Spleen (tissue), 13 donors: ENCODE measurements at places on chromosomes 1 and 21. TPM values are rescaled to one million over a fixed set of nuclear protein-coding genes. Genes with fewer than 3 reads are reported as not detected.

The C1orf56 gene
- total RNA-seq, result 5.5 TPM

The GFI1 gene
- total RNA-seq, result 17.2 TPM

DNA sequence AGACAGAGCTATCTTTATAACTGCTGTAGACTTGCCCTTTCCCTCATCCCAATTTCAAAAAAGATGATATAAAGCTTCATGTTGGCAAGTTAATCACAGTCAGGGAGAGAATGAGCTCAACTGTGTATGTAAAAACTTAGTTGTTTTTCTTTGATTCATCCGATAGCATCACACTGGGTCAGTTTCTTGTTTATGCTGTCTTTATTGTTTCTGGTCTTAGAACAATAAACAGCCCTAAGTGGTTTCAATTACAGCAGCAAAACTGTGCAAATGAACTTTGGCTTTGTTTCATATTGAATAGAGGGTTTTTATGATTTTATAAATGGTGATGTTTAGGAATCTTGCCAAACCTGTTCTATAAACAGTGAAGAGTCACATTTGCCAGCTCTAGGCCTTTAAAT is 423.8 kb upstream of the CXADR start:
- no peak for DNase-seq

- no peak for DNase-seq
These were observed 12.8 kb downstream of the MED18 start for GRCh38 chr1:28341591-28341990.

DNA sequence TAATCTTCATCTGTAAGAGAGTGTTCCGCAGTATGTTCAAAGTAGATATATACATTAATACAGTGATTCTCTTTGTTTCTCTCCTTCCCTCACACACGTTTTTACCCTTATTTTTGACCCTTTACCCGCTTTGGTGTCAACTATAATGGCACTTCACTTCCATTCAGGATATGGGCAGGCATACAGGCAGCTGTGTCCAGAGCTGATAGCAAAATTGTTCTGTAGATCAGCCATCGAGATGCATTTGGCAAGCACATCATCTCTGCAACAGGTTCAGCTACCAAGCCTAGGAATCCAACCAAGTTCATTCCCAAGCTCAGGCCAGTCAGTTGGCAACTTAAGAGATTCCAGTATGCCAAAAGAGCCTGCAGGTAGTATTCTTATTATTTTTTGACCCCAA is 74.8 kb downstream of the FNBP1L start:
- no peak for DNase-seq

DNA sequence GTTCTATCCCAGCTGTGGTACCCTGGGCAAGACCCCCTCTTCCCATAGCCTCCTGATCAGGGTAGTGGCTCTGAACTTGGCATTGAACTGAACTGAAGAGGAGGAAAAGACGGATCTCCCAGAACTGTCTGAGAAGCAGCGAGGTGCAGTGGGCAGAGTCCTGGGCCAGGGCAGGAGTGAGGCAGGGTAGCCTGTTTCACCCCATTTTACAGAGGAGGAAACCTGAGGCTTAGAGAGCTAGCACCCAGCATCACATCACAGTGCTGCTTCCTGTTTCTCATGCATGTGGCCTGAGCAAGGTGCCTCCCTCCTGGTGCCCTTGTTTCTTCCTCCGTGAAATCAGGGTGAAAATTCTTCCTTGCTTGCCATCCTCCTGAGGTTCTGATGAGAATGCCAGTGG is 17.1 kb downstream of the ZNF362 start:
- DNase-seq, result no peak

DNA sequence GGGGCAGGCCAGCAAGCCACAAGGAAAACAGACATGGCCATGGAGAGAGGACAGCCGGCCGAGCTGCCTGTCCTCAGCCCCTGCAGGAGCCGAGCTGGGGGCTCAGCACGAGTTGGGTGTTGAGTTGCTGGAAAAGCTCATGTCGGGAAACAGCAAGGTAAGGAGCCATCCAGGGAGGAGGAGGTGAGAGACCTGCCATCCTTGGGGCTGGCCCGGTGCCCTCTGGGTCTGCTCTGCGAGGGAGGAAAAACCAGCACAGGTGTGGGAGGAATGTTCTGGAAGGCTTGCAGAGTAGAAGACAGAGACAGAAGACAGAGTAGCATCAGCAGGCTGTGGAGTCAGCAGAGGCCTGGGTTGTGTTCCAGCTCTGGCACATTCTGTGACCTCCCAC is 548.8 kb downstream of the PTPRU start:
- peak; percentile 55 for DNase-seq

DNA sequence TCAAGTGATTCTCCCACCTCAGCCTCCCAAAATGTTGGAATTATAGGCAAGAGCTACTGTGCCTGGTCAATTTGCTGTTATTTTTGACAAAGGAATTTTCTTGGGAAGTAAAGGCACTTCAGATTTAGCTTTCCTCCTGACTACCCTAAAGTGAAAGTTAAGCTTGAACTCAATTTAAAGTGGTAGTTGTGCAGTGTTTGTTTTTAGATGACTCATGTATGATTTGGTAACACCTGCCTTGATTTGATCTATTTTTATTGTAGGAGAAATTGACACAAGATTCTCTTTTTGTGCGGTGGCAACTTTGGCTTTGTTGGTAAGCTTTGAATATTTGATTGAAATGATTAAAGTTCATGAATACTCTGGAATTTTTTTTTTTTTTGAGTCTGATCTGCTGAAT is 5.0 kb downstream of the RABGGTB start:
- DNase-seq, result no peak

DNA sequence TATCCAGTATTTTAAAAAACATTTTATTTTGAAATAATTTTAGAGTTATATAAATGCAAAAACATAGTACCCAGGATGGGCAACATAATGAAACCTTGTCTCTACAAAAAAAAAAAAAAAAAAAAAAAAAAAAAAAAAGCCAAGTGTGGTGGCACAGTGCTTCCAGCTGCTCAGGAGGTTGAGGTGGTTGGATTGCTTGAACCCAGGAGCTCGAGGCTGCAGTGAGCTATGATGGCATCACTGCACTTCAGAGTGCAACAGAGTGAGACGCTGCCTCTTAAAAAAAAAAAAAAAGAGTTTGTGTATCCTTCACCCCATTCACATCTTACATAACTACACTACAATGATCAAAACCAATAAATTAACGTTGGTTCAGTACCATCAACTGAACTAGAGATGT is 115.6 kb upstream of the KIF26B start:
- no peak for DNase-seq

DNA sequence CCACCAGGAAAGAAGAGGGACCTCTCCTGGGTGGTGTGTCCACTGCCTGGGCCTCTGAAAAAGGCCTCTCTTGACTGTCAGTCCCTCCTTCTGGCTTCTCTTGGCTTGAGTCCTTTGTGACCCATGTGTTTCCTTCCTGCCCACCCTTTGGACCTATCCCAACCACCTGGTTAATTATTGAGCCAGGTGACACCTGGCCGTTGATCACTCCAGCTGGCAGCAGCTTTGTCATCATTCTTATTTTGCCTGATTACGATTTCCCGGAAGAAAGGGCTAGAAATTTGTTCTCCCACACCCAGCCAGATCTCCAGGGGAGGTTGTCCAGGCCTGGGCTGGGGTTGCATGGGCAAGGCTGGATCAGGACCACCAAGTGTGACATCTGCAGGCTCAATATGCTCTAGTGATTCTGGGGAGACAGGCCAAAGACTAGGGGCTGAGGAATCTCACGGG is 24.8 kb downstream of the CSF1 start:
- no peak for DNase-seq
